ENCODE measurements at places on chromosomes 7 and 10. TPM values are rescaled to one million over a fixed set of nuclear protein-coding genes. Genes with fewer than 3 reads are reported as not detected.

- peak; percentile 13 for DNase-seq
These were observed 147.9 kb upstream of the PDE1C start for GRCh38 chr7:32218154-32218467.

PALD1 gene
- total RNA-seq = under 0.01 TPM

GRCh38 chr7:76364198-76364584, 5.4 kb upstream of the YWHAG start:
- peak; percentile 78 for DNase-seq

DNA sequence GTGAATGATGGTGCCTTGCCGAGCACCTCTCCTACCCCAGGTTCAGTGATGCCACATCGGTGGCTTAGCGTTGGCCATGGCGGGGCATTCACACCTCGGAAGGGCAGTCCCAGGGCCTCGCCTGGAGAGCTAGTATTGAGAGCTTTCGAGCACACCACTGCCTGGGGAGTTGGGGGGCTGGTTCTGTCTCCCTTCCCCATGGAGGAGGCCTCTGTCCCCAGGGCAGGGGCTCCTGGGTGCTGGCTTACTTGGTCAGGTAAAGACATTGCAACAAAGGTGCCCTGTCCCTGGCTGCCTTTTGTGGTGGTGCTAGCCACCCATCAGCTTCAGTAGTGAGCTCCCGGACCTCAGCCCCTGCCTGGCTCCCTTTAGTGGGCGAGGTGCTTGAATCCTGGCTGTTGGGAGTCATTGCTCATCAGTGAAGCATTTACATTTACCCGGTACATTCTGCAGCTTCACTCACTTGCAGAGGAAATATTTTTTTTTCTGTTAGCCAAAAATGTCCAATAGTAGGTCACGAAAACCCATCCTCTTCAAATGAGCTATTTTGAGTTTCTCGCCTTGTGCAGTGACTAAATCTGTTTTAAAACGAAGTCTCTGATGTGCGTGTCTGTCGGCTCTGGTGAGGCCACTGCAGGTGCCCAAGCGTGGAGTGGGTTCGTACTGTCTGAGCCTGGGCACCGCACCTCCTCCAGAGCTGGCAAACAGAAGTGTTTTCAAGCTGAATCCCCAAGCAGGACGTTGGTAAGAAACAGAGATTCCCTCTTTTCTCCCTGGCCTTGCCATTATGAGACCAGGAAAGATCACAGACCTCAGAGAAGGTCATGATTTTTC, 95.5 kb downstream of the INPP5A start:
- DNase-seq = no peak

DNA sequence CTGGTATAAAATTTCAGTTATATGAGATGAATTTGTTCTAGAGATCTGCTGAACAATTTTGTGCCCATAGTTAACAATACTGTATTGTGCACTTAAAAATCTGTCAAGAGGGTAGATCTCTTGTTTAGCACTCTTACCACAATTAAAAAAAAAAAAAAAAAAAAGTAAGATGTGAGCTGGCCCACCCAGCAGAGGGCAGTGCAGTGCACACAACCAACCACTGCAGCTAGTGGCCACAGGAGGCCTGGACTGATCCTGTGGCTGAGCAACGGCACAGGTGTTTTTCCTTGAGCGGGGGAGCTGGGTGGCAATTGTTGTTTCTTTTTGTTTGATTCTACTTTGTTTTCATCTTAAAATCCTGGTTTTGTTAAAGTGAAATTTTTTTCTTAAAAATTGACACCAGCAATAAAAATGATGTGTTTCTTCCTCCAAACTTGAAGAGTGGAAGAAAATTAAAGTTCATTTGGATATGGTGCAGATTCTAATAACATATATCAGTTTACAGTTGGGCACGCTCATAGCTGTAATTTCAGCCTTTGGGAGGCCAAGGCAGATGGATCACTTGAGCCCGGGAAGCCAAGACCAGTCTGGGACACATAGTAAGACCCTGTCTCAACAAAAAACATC, 171.1 kb upstream of the TBX20 start:
- peak; percentile 30 for DNase-seq

CARD11 gene
- total RNA-seq = 2.2 TPM

GRCh38 chr10:92695679-92696605, 6.2 kb downstream of the HHEX start:
- no peak for DNase-seq

DNA sequence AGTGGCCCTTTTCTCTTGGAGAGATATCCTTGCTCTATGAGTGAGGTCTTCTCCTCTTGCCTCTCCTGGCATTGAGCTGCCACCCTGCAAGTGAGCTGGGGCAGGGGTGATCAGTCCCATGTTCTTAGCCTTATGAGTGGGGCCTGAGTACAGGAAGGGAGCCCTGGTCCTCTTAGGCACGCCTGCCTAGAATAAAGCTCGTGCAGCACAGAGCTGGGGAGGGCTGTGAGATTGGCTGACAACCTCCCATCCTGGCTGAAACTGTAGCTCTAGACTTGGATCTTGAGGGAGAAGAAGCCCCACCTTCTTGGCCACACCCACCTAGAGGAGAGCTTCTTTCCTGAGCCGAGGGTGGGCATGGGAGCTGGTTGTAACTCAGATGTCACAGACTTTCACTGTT, 305.0 kb upstream of the ZNF32 start:
- no peak for DNase-seq

PPP1R17 gene
- not detected for total RNA-seq

GRCh38 chr10:33327751-33328150, 6.7 kb downstream of the NRP1 start:
- DNase-seq = no peak

CYREN gene
- total RNA-seq = 45.2 TPM

AKR1C2 gene
- total RNA-seq = 19.7 TPM

GIMAP5 gene
- total RNA-seq = not detected

DNA sequence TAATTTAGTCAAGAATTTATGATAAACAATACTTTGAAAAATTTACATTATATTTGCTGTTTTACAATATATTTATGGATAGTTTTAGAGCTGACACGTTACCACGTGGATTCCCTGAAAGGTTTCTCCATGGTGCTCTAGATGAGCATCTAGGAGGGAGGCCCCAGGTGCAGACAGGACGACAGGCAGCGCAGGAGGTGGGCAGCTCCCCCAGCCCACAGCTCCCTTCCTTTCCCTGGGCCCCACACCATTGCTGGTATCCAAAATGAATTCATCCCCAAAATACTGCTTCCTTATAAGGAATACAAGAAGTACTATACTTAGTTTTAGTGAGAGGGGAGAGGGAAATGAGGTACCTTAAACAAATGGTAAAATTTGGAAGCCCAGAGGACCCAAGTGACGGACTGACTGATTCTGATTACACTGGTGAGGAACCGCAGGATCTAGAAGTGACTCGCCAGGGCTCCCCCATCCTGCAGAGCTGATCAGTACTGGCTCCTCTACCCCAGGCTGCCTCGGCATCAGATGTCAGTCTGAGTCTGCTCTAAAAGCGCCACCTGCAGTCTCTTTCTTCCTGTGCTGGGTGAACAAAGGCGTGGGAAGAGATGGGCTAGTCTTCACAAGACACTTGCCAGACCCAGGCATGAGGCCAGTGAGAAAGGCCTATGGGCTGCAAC, 89.2 kb downstream of the DLG5 start:
- DNase-seq = peak; percentile 62

DNA sequence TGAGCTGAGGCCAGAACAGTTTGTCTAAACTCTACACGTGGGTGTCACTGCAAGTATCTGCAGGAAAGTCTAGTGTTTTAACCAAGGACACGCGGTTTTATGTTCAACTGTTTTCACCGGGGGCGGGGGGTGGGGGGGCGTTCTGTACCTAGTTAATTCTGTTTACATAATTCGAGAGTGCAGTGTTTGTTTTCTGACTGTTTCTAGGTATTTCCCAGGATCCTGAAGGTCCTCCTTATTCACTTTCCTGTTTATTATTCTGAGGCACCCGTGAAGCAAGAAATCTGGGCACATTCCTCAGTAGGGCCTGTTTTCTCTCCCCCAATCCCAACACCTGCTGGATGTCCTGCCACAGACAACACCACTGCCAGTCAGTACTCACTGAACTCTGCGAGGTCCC, 7.6 kb downstream of the LOXL4 start:
- no peak for DNase-seq

GRCh38 chr7:131557652-131558385, 1.4 kb upstream of the PODXL start:
- DNase-seq = no peak

RBM33 gene
- 22.2 TPM for total RNA-seq

MEIG1 gene
- not detected for total RNA-seq

ANKRD16 gene
- 8.2 TPM for total RNA-seq

- DNase-seq = no peak
These were observed 19.7 kb downstream of the TMEM60 start for GRCh38 chr7:77778535-77778934.

- DNase-seq = no peak
These were observed 293.4 kb upstream of the RNF32 start for GRCh38 chr7:156347132-156347531.

GRCh38 chr7:98249106-98249505, 2.9 kb downstream of the TECPR1 start:
- no peak for DNase-seq

DNA sequence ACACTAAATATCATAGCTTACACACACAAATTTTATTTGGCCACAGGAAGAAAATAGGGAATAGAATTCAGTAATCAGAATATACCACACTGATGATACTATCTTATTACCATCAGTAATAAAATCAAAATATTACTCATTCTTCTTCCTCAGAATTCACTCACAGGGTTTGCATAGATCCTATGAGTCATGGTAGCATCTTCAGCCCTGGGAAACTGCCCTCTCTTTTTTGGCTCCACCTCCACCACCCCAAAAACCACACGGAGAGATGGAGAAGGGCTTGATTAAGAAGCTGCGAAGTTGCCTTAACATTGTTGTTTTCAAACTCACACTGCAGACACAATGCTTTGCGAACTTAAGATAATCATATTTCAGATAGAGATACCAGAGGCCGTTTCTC, 154.1 kb upstream of the AHR start:
- DNase-seq = peak; percentile 78

- DNase-seq = peak; percentile 43
These were observed 107.5 kb downstream of the REEP3 start for GRCh38 chr10:63628526-63629362.

- DNase-seq = no peak
These were observed 7.2 kb downstream of the C10orf90 start for GRCh38 chr10:126663328-126663727.

GRCh38 chr7:30799976-30800661, 28.9 kb downstream of the MINDY4 start:
- no peak for DNase-seq

DNA sequence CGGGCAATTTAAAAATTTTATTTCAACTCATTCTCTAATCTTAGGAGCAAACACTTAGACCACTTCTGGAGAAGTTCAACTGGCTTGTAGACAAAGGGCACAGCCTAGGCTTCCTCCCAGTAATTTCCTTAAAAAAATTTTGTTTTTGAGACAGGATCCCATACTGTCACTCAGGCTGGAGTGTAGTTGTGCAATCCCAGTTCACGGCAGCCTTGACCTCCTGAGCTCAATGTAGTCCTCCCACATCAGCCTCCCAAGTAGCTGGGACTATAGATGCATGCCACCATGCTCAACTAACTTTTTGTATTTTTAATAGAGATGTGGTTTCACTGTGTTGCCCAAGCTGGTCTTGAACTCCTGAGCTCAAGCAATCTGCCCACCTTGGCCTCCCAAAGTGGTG, 38.4 kb downstream of the BAMBI start:
- DNase-seq = no peak
